ENCODE measurements at places on chromosomes 7 and 10.

DNA sequence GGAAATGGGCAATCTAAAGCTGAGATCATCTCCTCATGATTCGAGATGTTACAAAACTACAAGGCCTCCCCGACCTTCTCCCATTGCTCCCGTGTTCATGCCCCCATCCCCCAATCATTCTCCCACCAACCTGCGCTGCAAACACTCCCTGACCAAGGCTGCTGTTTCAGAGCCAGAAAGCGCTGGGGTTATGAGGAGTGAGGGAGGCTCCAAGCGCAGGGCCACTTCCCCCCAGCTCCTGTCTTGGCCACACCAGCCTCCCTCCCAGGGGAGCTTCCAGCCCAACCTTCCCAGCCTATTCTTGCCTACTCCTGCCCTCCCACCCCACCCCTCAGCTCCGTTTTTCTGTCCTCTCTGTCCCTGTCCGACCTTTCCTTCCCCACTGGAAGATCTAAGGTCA, 14.7 kb upstream of the NODAL start:
- H3K27ac ChIP-seq = no peak overlapping the region
- peaks cover 7% of the 10 kb centered on the region for H3K4me1 ChIP-seq
- no peaks in the 10 kb centered on the region for H3K36me3 ChIP-seq
- no peak for DNase-seq
- H3K4me3 ChIP-seq = no peak overlapping the region
- H3K27me3 ChIP-seq = peaks cover 56% of the 10 kb centered on the region

- no peaks in the 10 kb centered on the region for H3K36me3 ChIP-seq
- no peak overlapping the region for H3K27ac ChIP-seq
- peaks cover 8% of the 10 kb centered on the region for H3K4me1 ChIP-seq
- no peak overlapping the region for H3K4me3 ChIP-seq
These were observed 97.9 kb downstream of the LHPP start for GRCh38 chr10:124559372-124560132.

GRCh38 chr7:117212969-117213877, 109.6 kb downstream of the WNT2 start:
- H3K36me3 ChIP-seq = peaks cover 12% of the 10 kb centered on the region
- peak overlapping the region; percentile 36 for H3K27ac ChIP-seq
- H3K4me1 ChIP-seq = peaks cover 39% of the 10 kb centered on the region
- no peaks in the 10 kb centered on the region for H3K27me3 ChIP-seq
- DNase-seq = no peak
- no peak overlapping the region for H3K4me3 ChIP-seq

GRCh38 chr10:7666253-7667023, at the start of gene ITIH5:
Gene ITIH5, minus strand, starts transcription at chr10:7666966. Its CDS starts 74 bp downstream, at chr10:7666892.
- peak; percentile 23 for DNase-seq
- no peaks in the 10 kb centered on the region for H3K36me3 ChIP-seq
- peaks cover 52% of the 10 kb centered on the region for H3K27me3 ChIP-seq
- peak within 1 kb of the TSS; percentile 43 for H3K27ac ChIP-seq

DNA sequence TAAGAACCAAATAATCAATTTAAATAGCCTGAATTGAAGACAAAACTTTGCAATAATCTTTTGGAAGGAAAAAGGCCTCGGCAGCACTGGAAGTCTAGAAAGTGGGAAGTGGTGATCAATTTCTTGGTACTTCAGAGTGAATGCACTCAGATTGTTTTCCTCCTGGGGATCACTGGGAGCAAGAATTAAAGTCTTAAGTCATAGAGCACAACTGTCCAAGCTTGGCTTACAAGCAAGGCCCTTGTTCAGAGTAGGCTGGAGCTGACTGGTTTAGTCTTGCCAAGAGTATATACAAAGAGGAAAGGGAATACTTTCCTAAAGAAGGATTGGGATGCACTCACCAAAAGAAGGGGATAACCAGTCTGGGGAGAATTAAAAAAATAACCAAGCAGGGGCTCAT, 637.1 kb downstream of the CCSER2 start:
- no peaks in the 10 kb centered on the region for H3K36me3 ChIP-seq
- H3K4me1 ChIP-seq = no peaks in the 10 kb centered on the region
- H3K27me3 ChIP-seq = peaks cover 3% of the 10 kb centered on the region
- no peak overlapping the region for H3K27ac ChIP-seq
- no peak overlapping the region for H3K4me3 ChIP-seq

DNA sequence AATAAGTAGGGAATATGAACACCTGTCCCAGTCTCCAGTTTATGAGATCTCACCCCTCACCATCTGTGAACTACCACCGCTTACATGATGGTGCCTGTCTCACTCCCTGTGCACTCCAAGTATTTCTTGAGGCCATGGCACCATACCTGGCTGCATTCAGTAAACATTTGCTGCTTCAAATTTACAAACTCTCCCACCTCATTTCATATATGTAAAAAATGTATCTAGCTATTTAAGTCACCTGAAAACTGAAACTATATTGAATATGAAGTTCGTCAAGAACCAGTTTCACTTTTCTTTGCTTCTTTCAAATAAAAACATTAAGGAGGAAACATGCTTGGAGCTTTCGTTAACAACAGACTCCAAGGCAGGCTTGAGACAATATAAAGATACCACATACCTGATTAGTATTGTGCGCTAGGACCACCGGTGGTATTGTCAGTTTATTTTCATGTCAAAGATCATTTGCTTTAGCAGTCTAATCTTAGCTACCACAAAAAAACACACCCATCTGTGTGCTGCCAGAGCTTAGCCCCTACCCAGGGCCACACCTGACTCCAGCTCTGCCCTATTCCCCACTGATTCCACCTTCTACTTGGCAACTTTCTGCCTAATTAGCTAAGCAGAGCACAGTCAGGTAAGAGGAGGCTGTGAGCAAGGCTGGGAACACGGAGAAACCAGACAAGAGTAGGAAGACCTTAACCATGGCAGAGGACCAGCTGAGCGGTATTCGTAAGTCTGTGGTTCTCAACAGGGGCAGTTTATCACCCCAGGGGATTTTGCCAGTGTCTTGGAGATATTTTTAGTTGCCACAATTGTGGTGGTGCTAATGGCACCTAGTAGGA, 92.0 kb downstream of the ZFAND4 start:
- H3K4me3 ChIP-seq = no peak overlapping the region
- no peak for DNase-seq
- no peaks in the 10 kb centered on the region for H3K4me1 ChIP-seq
- H3K27ac ChIP-seq = no peak overlapping the region

GRCh38 chr7:136134503-136134902, 157.3 kb upstream of the MTPN start:
- no peak for DNase-seq
- no peaks in the 10 kb centered on the region for H3K36me3 ChIP-seq
- no peak overlapping the region for H3K4me3 ChIP-seq
- H3K27ac ChIP-seq = peak overlapping the region; percentile 94
- peaks cover 55% of the 10 kb centered on the region for H3K4me1 ChIP-seq

DNA sequence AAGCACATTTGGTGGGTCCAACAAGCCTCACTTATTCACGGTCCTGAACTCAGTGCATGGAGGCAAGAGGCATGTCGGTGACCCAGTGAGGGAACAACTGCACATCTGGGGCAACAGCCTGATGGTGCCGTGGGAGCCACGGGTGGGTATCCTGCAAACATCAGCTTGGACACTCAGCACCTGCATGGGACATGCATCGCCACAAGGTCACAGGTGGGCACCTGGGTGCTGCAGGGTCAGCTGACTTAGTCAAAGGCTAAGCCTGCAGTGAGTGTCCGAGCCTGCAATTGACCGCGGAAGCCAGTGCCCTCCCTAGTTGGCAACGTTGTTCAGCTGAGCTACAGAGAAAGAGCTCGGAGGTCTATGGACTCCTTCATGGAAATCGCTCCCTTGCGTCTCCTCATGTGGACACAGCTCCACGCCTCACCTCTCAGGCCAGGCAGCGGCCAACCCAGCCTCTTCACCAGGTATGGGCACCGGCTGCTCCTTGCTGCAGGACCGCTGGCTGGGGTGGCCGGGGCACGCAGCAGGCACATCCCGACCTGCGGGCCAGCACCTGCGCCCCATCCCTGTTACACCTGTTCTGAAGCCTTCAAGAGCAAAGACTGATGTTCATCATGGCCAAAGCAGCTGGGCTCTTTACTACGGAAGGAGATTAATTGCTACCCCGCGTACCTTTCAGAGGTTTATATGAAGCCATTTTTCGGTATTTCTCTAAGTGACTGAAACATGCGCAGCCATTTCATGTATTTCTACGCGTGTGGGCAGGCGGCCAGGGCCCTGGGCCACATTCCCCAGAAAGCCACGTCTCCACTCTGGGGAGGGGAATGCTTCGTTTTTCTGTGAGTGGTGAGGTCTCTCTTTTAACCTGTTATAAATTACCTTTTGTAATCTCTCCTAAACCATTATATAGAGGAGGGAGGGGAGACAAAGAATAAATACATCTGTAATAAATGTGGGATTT, 380.7 kb downstream of the DNAJB6 start:
- H3K27me3 ChIP-seq = peaks cover 50% of the 10 kb centered on the region
- H3K27ac ChIP-seq = no peak overlapping the region
- no peaks in the 10 kb centered on the region for H3K4me1 ChIP-seq
- H3K36me3 ChIP-seq = no peaks in the 10 kb centered on the region
- H3K4me3 ChIP-seq = no peak overlapping the region

GRCh38 chr7:81937091-81937490, 167.2 kb upstream of the HGF start:
- DNase-seq = no peak
- H3K27me3 ChIP-seq = no peaks in the 10 kb centered on the region
- no peaks in the 10 kb centered on the region for H3K36me3 ChIP-seq
- no peak overlapping the region for H3K27ac ChIP-seq
- H3K4me1 ChIP-seq = no peaks in the 10 kb centered on the region

GRCh38 chr10:116995648-116996047, 9.3 kb downstream of the SHTN1 start:
- no peak for DNase-seq
- H3K4me1 ChIP-seq = peaks cover 25% of the 10 kb centered on the region
- no peaks in the 10 kb centered on the region for H3K27me3 ChIP-seq
- no peak overlapping the region for H3K4me3 ChIP-seq
- H3K27ac ChIP-seq = no peak overlapping the region
- peaks cover 2% of the 10 kb centered on the region for H3K36me3 ChIP-seq

- H3K27me3 ChIP-seq = peaks cover 5% of the 10 kb centered on the region
- DNase-seq = peak; percentile 48
- peak overlapping the region; percentile 70 for H3K4me3 ChIP-seq
- no peaks in the 10 kb centered on the region for H3K36me3 ChIP-seq
- H3K4me1 ChIP-seq = peaks cover 13% of the 10 kb centered on the region
- H3K27ac ChIP-seq = peak overlapping the region; percentile 55
These were observed 283.7 kb downstream of the ZEB1 start for GRCh38 chr10:31602541-31603234.

DNA sequence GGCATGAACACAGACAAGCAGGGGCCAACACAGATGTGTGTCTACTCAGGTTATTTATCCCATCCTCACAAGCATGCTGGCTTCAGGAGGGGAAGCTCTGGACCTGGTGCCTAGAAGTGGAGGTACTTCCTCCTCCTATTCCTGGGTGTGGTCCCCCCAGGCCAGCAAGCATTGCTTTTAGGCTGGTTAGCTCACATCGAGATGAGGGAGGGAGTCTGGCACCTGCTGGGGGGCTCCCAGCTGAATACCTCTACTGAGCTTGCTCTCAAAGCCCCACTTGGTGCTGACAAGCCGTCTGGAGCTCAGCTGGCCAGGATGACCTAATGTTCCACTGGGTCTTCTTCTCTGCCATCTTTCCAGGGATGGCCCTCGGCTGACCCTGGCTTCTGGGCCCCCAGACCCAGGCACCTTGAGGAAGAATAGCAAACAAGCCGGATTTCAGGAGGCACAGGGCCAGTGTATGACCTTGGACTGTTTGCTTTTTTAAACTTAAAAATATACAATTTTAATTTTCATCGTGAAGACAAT, 26.8 kb downstream of the FAM241B start:
- peaks cover 21% of the 10 kb centered on the region for H3K4me1 ChIP-seq
- H3K4me3 ChIP-seq = no peak overlapping the region
- peaks cover 8% of the 10 kb centered on the region for H3K27me3 ChIP-seq
- no peak for DNase-seq
- H3K27ac ChIP-seq = no peak overlapping the region

GRCh38 chr10:76398043-76398710, 966.8 kb downstream of the LRMDA start:
- no peaks in the 10 kb centered on the region for H3K27me3 ChIP-seq
- peak overlapping the region; percentile 2 for H3K27ac ChIP-seq
- H3K36me3 ChIP-seq = no peaks in the 10 kb centered on the region
- no peak for DNase-seq

DNA sequence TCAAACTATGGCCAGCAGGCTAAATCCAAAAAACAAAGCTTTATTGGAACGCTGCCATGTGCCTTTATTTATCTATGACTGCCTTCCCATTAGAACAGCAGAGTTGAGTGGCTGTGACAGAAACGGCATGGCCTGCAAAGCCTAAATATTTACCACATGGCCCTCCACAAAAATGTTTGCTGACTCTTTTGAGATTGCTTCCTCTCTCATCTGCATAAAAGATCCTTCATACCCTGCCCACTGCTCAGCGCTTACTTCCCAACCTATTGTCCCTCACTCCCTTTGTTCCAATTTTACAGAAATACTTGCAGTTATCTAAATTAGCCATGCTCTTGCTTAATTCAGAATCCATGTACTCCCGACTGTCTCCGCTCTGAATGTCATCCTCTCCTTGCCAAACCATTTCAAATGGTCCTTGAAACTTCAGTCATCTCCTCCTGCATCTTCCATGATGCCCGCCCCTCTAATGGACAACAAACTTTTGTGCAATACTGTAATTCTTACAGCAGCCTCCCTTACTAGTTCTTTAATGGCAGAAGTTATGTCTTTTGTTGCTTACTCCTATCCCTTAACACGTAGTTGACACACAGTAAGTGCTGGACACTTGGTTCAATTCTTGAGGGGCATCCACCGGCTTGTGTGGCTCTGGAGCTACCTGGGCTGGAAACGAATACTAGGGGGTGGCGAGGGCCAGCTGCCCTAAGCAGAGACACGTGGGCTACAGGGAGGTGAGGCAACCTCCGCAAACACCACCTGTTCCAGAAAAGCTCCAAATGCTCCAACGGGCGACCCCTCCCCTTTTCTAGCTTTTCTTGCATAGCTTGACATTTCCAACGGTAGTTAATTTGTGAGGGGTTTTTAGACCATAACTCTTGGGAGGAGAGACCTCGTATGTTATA, 832 bp downstream of the XRCC2 start:
- H3K36me3 ChIP-seq = no peaks in the 10 kb centered on the region
- no peak for DNase-seq
- H3K4me3 ChIP-seq = peak overlapping the region; percentile 96
- no peaks in the 10 kb centered on the region for H3K27me3 ChIP-seq
- peaks cover 10% of the 10 kb centered on the region for H3K4me1 ChIP-seq

DNA sequence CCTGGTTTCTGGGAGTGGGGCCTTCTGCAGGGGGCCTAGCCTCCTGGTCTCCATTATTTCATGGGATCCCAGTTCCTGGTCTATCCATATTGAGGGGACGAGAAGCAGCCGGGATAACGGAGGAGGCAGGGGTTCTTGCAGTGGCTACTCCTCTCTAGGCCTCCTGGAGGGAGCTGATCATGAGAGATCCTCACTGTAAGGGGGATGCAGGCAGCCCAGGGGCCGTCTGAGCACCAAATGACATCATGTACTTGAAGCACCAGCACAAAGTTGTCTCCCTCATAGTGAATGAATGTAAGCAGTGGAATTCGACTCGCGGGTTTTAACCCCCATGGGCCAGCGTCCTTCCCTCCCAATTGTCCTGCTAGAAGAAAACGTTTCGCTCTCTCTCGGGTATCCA, 964 bp upstream of the ADCY1 start:
- DNase-seq = no peak
- H3K4me3 ChIP-seq = peak overlapping the region; percentile 68
- H3K36me3 ChIP-seq = no peaks in the 10 kb centered on the region
- no peak overlapping the region for H3K27ac ChIP-seq
- H3K4me1 ChIP-seq = peaks cover 7% of the 10 kb centered on the region
- peaks cover 92% of the 10 kb centered on the region for H3K27me3 ChIP-seq
